Activated CD4-positive, alpha-beta memory T cell treated with anti-CD3 and anti-CD28 coated beads for 36 hours (primary cell): ENCODE measurements at places on chromosomes 12 and 14. TPM values are rescaled to one million over a fixed set of nuclear protein-coding genes. Genes with fewer than 3 reads are reported as not detected.

The NEUROD4 gene
- total RNA-seq, result not detected

The ADAM20 gene
- total RNA-seq, result 0.38 TPM

- H3K27me3 ChIP-seq, result peaks cover 21% of the 10 kb centered on the region
- H3K27ac ChIP-seq, result no peak overlapping the region
- DNase-seq, result no peak
These were observed 81.4 kb downstream of the BBS10 start for GRCh38 chr12:76266797-76267196.

- H3K27me3 ChIP-seq, result peaks cover 21% of the 10 kb centered on the region
- no peak overlapping the region for H3K4me3 ChIP-seq
- DNase-seq, result no peak
These were observed 95.1 kb downstream of the SCARB1 start for GRCh38 chr12:124768452-124769162.

The FOXN4 gene
- total RNA-seq, result not detected

The TAS2R13 gene
- total RNA-seq, result not detected

DNA sequence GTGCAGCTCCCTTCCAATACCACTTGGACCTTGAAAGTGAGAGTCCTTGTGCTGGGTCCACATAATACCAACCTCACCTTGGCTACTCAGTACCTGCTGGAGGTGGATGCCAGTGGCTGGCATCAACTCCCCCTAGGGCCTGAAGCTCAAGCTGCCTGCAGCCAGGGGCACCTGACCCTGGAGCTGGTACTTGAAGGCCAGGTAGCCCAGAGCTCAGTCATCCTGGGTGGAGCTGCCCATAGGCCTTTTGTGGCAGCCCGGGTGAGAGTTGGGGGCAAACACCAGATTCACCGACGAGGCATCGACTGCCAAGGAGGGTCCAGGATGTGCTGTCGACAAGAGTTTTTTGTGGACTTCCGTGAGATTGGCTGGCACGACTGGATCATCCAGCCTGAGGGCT is 5.7 kb upstream of the INHBE start:
- H3K36me3 ChIP-seq, result no peaks in the 10 kb centered on the region
- no peak for DNase-seq
- no peak overlapping the region for H3K4me3 ChIP-seq
- no peak overlapping the region for H3K27ac ChIP-seq
- peaks cover 5% of the 10 kb centered on the region for H3K4me1 ChIP-seq

The LRIG3 gene
- total RNA-seq, result 0.19 TPM

- no peak for DNase-seq
- no peaks in the 10 kb centered on the region for H3K36me3 ChIP-seq
- no peak overlapping the region for H3K4me3 ChIP-seq
- no peak overlapping the region for H3K27ac ChIP-seq
- H3K27me3 ChIP-seq, result peaks cover 24% of the 10 kb centered on the region
- H3K4me1 ChIP-seq, result peaks cover 18% of the 10 kb centered on the region
These were observed 22.7 kb downstream of the FRMD6 start for GRCh38 chr14:51674294-51675002.

DNA sequence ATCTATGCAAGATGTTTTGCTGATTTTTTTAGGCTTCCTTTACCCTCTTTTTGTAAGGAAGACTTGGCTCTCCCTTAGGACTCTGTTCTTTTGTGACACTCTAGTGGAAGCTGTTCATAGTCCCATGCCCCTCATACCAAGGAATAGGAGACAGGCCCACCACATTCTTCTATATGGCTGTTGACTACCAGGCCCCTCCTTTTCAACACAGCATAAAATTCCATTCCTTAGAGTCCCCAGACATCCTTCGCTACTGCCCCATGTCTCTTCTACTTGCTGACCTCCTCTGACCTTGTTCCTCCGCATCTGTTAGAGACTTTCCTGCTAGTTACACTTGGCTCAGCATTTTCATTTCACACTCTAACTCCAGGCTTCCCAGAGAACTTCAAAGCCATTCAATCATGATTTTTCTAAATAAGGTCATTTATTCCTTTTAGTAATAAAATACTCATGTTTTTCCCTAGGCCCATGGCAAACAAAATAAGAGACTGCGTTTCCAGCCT is 9.7 kb downstream of the PIK3C2G start:
- no peak for DNase-seq
- H3K27ac ChIP-seq, result no peak overlapping the region
- no peaks in the 10 kb centered on the region for H3K36me3 ChIP-seq

DNA sequence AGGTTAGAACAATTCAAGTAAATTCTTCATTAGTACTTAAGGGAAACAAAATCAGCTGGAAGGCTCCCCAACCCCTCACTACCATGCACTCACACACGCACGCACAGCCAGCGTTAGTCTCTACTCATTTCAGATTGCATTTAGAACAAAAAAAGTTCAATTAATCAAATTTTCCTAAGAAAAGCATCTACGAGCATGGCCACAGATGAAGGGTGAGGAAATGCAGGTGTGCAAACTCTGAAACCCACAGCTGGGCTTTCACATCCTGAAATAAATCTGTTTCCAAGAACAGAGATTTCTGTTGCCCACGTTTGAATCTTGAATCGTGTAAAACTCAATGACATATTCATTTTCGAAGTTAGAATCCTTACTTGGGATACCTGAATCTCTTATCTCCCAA is 62.6 kb downstream of the SEL1L start:
- H3K4me3 ChIP-seq, result no peak overlapping the region
- H3K36me3 ChIP-seq, result peaks cover 14% of the 10 kb centered on the region
- peak overlapping the region; percentile 34 for H3K27ac ChIP-seq
- peaks cover 48% of the 10 kb centered on the region for H3K4me1 ChIP-seq
- H3K27me3 ChIP-seq, result no peaks in the 10 kb centered on the region
